ENCODE measurements at places on chromosomes 1 and 21. TPM values are rescaled to one million over a fixed set of nuclear protein-coding genes. Genes with fewer than 3 reads are reported as not detected.
A peak's percentile ranks its signal among the peaks of the same experiment; 100 is the strongest.

DNA sequence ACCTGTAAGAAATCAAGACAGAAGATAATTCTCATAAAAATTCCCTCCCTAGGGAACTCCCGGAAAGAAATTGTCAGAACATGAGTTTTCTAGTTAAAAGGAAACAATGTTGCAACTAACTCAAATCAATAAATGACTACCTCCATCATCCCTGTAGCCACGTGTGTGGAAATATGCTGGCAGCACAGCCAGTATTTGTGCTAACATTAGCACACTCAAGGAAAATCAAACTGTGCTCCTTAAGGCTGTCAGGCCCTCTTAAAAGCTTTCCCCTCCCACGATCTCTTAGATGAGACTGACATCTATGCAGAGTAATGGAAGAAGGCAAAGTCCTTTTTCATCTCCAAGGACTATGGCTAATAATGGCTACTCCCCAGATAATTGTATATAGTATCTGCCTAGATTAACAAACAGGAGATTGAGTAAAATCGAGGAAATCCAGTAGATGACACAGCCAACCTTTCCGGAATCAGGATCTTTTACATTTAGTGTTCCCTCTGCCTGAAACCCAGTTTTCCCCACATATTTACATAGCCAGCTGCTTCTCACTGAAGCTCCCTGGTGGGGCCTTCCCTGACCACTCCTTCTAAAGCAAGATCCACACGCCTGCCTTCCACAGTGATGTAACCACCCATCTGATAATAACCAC is 50.9 kb upstream of the NR5A2 start:
- DNase-seq: peak; percentile 28

- no peak for DNase-seq
These were observed 161.8 kb upstream of the CSF3R start for GRCh38 chr1:36644556-36644955.

- no peak for DNase-seq
These were observed 3.4 kb upstream of the KHDRBS1 start for GRCh38 chr1:32010246-32010645.

GRCh38 chr1:19828546-19828945 is 13.5 kb upstream of the RNF186 start:
- DNase-seq: no peak

DNA sequence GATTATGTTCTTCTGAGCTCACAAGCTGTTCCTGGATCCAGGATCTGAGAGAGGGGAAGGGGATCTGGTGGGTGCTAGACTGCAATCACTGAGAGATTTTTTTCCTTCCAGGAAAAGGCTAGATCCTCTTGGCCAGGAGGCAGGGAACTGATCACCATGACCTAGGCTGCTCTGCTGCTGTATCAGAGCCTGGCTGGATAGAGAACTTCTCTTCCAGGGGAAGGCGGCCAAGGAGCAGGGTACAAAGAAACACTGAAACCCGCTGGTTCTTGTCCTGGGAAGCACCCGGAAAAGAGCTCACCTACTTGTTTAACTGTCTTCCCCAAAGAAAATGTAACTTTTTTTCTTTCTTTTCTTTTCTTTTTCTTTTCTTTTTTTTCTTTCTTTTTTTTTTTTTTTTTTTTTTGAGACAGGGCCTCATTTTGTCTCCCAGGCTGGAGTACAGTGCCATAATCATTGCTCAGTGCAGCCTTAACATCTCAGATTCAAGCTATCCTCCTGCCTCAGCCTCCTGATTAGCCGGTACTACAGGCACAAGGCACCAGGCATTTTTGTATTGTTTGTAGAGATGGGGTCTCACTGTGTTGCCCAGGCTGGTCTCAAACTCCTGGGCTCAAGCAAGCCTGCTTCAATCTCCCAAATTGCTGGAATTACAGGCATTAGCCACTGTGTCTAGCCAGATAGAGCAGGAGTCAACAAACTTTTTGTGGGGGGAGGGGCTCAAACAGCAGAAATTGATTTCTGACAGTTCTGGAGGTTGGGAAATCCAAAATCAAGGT is 12.4 kb upstream of the RPS6KA1 start:
- no peak for DNase-seq

Gene TMEM200B
- 8.7 TPM for total RNA-seq
